ENCODE measurements at places on chromosomes 4 and X.
A peak's percentile ranks its signal among the peaks of the same experiment; 100 is the strongest.

DNA sequence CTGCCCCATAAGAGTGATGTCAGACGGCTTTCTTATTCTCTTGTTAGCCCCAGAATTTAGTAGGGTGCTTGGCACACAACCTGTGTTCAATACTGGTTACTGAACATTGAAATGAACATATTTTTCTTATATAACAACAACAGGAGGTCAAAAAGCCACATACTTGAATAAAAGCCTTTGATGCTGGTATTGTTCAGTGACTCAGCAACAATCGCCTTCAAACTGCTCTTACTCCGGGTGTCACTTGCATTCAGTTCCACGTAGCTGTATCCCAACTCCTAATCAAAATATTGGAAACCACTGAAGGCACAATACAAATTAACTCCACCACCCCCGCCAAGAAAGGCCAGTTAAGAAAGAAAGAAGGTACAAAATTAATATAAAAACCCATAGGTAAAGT lies 61.5 kb downstream of the RFC1 start:
- DNase-seq = no peak

DNA sequence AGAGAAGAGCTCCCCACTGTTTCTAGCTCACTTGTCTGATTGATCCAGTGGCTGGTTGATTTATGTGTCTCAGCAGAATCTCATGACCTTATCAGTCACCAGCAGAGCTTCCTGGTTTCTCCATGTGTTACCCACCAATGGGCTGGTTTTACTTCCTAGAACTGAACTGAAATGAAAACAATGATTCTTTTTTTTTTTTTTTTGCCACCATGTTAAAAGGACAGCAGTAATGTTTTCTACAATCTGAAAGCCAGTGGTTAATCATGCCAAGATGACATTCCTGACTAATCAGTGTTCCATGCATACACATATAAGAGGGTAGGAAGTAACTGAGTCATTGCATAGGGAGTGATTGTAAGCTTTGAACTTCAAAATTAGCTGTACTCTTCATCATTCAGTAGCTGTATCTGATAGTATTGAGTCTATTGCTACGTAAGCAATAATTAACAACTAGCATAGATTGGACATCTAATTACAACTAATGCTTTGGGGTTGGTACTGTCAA lies 67.7 kb downstream of the SLC4A4 start:
- no peak for DNase-seq

GRCh38 chrX:53547668-53548067 lies 113.5 kb upstream of the HSD17B10 start:
- DNase-seq = no peak

GRCh38 chr4:183968931-183969330 lies 63.8 kb downstream of the STOX2 start:
- no peak for DNase-seq

GRCh38 chr4:173436149-173436579 lies 37.2 kb upstream of the SCRG1 start:
- no peak for DNase-seq

GRCh38 chrX:12975670-12975965 lies 708 bp downstream of the TMSB4X start:
- no peak for DNase-seq

- DNase-seq = no peak
Measured at GRCh38 chrX:331151-331824, 12.7 kb upstream of the GTPBP6 start.

DNA sequence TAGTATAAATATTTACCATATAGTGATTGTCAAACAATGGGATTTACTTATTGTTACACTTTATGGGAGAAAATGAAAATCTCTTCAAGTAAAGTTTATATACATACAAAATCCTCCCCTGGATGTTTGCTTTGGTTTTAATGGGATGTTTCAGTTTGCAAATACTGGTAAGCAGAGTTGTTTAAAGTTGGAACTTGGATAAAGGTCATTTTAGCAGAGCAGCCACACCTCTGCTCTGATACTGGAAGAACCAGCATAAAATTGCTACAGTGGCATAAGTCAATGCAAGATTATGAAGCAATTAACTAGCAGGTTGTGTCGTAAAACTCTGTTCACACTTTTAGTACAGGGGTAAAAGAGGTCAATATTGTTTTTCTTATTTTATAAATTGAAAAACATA lies 101.2 kb downstream of the TRAPPC11 start:
- DNase-seq = no peak

DNA sequence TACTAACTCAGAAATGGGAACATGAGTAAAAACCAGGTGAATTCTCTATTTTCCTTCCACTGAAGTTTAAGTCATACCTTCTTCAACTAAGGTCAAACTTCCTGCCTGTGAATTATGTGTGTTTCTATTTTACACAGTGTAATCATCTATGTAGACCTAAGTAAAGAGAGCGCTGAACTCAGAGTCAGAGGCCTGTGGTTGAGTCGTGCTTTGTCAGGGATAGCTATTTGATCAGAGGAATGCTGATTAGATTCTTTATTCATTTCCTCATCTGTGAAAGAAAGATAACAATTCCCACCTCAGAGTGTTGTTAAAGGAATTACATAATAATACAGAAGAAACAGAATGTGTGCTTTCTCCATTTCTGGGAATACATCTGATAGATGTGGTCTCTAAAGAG lies 654.1 kb downstream of the STIM2 start:
- DNase-seq = no peak

- no peak for DNase-seq
Measured at GRCh38 chr4:166021617-166022016, 148.6 kb downstream of the TLL1 start.

DNA sequence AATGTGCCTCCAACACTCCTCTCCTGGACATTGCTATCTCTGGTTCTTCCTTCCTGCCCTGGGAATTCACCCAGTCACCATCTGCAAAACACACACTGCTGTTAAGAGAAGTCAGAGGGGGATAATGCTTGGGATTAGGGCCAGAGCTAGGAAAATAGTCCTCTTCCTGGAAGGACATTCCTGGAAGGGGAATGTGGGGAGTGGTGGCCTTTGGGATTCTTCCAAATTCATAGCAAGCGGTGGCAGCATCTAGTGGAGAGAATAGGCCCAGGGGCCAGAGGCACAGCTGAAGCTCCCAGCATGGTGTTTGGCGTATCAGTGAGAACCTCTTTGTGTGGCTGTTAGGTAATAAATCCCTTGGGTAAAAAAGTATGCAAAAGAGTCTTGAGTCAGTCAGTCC lies 34.3 kb downstream of the SHROOM4 start:
- DNase-seq = no peak

GRCh38 chr4:8860892-8861575 lies 10.6 kb downstream of the HMX1 start:
- DNase-seq = no peak

DNA sequence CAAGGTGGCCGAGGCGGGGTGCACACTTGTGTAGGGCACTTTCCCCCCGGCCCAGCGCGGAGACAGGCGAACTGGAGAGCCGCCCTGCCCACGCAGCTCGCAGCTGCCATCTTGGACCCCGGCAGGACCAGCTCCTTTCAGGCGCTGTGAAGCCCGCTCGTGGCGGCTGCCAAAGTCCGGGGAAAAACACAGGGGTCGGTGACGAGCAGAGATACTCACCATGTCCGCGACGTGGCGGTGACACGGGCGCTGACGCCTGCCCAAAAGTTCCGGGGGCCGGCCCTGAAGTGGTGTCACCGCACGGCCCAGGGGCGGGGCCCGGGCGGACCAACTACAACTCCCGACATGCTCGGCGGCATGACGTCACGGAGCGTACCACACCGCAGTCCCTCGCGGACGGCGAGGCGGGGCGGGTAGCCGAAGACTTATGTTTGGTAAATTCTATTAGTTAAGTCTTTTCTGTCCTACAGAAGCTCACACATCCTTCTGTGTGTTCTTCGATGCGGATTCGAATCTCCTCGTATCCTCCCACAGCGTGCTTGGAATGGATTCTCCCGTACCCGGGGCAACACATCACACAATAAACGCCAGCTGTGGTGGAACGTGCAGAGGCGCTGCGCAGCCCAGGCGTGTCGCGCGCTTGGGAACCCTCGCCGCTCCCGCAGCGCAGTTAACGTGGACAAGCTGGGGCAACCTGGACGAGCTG lies at the start of gene UFSP2:
Gene UFSP2 (minus strand): TSS at position 318 of the 706 bp plus-strand sequence. CDS start 96 bp downstream, at position 222.
- DNase-seq = peak; percentile 97

- no peak for DNase-seq
Measured at GRCh38 chrX:57902633-57903032, 7.6 kb downstream of the ZXDA start.

DNA sequence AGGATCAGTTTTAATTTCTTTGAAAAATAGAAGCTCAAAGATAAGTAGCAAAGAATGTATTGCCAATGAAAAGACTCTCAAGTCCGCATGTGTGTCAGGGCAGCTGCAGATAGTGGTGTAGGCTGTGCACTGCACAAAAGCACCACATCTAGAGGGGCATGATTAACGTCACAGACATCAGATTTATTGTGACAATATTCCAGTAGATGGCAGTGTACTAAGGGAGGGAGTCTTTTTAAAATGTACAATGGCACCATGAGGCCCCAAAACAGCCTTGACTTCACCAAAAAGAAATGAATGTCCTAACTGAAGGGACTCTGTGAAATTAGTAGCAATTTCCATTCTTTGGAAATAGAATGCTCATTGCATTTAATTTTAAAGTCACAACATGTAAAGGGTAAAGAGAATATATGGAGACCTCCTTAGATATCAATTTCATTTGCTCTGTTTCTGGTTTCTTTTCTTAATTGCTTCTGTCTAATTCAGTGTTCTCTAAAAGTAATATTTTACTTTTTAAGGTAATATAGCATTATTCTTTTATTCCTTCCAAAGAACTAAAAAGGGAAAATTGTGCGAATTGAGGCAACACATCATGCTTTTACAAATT lies 98.4 kb downstream of the ZNF827 start:
- DNase-seq = peak; percentile 43

GRCh38 chr4:2368746-2369437 lies 49.6 kb downstream of the ZFYVE28 start:
- DNase-seq = no peak

DNA sequence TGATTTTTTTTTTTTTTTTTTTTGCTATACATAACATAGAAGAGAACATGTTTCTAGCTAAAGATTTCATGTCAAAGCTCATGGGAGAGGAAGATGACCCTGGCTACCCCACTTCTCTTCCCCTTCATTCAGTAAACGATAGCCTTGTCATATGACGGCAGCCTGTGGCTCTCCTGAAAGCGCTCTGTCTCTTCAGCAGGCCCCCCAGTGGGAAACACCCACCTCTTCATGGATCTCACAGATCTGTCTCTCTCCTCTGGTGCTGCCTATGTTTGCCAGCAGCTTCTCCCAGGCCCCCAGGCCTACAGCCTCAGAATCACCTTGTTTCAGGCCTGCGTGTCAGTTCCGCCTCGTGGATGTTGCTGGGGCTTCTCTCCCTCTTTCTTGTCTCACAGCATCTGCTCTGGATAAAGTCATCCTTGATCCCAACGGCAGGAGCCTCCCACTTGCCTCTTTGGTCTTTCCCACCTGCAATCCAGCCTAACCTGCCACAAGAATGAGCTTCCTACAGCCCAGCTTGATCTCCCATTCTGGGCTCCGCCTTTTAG lies 34.6 kb downstream of the RHOH start:
- no peak for DNase-seq

- no peak for DNase-seq
Measured at GRCh38 chr4:185847352-185848097, 35.5 kb upstream of the SORBS2 start.

DNA sequence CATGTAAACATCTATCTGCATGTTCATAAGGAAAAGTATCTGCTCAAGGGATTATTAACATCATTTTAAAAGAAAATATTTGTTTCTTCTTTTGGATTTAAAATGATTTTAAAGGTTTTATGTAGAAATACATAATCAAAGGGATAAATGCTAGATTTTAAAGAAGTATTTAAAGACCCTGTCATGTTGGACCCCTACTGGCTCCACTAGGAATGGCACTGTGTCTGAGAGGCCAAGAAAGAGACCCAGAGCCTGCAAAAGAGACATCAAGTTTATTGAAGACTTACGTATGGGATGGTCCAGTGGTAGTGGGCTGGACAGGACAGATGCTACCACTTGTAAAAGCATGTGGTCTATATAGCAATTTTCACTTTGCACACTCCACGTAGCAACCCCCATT lies 78.7 kb upstream of the PCDH18 start:
- no peak for DNase-seq

- no peak for DNase-seq
Measured at GRCh38 chrX:11189097-11189496, 78.0 kb downstream of the HCCS start.

- DNase-seq = no peak
Measured at GRCh38 chr4:101500742-101501141, 153.4 kb upstream of the PPP3CA start.

DNA sequence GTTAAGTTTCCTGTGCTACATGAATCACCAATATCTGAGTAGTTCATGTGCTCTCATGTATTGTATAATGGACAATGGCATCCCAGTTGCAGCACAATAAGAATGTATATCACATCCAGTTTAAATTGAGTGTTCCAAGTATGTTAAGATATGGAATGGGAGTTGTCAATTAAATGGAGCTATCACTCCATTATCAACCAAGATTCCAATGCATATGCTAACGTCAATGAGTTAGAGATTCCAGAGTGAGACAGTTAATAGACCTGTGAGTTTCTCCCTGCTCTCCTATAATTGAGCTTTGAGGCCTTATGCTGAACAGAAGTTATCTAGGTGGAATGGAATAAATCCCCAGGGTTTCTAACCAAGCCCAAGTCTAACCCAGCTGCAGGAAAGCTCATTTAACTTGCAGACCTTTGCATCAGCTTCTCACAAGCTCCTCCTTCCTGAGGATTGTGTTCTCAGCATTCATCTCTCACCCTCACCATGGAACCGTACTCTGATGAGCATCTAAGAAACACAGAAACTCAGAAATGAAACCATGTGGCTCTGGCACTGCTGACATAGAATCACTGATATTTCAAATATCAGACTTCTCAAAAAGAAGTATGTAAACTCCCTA lies 84.8 kb downstream of the TIGD2 start:
- DNase-seq = peak; percentile 19

GRCh38 chr4:24262084-24262483 lies 322.3 kb downstream of the DHX15 start:
- DNase-seq = no peak

GRCh38 chrX:102696306-102696705 lies 15.9 kb upstream of the GPRASP2 start:
- DNase-seq = no peak

DNA sequence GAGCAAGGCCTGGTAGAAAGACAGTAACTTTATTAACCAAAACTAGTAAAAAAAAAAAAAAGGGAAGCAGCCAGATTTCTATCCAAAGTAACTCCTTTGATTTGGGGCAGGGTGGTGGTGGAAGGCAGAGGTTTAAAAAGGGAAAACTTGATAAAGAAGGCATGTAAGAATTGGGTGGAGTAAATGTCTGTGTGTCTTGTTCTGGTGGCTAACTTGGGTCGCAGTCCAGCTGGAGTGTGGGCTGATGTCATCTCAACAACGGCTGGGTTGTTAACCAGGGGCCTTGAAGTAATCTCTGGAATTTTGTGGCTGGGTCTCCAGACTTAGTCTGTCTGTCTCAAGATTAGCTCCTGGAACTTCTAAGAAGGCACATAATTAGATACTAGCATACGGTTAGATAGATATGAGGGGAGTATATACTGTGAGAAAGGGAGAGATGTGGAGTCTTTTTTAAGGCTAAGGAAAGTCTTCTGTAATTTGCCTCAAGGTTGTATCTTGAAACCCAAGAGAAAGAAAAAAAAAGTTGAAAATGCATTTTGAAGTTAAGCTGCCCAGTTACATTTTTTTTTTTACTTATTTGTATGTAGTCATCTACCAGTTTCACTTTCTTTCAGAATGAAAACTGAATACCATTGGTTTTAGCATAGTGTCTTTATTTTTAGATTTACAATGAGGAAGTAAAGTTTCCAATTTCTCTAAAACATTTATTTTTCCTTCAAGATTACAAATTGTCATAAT lies 48.3 kb downstream of the MTHFD2L start:
- peak; percentile 63 for DNase-seq

- DNase-seq = no peak
Measured at GRCh38 chr4:140681201-140681600, 75.0 kb downstream of the TBC1D9 start.

Measured in erythroblast (primary cell).